A549 (cell line): ENCODE measurements at places on chromosomes 6 and 20. TPM values are rescaled to one million over a fixed set of nuclear protein-coding genes. Genes with fewer than 3 reads are reported as not detected.

GRCh38 chr6:152416652-152417051 is 220.5 kb downstream of the SYNE1 start:
- DNase-seq = no peak

DNA sequence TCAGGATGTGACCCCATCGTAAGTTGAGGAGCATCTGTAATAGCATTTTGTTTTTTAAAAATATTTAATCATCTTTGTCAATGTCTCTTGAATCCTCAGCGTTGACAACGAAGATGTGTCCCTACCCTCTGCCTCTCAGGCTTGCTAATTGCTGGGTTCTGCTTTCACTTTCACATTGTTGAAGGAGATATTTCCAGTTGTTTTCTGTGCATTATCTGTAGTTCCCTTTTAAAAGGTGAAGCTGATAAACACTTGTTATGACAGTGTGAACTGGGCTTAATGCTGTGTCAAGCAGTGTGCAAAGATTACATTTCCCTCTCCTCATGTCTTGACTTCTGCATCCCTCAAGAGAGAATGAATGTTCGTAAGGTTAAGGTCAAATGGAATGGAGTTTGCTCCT is 54.9 kb downstream of the CSE1L start:
- no peak for DNase-seq

DNA sequence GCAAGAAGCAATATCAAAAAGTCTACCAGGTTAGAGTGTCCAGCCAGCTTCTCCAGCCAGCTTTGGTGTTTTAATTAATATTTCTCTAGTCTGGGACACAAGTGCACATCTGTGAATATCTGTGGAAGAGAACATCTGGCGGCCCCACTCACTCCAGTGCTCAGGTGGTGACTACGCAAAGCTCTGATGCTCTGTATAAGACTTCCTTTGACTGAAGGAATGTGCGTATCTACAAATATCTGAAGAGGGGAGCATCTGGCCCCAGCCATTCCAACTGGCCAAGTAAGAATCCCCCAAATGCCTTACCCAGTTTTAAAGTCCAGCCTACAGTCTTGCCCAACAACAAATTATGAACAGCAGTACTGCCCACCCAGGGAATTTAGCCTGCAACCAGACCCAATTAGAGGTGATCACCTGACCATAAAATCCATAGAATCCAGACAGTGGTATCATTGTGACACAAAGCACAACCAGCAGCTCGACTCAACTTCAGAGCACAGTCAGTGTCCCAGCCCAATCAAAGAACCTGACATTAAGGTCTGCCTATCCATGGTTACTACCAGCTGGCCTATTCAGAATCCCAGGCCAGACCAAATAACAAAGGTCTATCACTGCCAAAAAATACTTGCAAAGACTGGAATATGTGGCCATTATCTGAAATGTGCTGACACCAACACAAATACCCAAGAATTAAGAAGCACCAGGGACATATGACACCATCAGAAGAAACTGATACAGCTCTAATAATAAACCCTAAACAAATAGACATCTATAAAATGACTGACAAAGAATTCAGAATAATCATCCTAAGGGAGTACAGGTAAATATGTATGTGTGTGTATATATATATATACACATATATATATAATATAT is 76.1 kb upstream of the MANEA start:
- no peak for DNase-seq

PCNA gene
- 431 to 445 TPM (median 440 TPM) in 3 replicates for polyA plus RNA-seq

SPTLC3 gene
- polyA plus RNA-seq = 0.04 to 0.18 TPM (median 0.10 TPM) in 3 replicates
